ENCODE measurements at places on chromosomes 16 and 17.

DNA sequence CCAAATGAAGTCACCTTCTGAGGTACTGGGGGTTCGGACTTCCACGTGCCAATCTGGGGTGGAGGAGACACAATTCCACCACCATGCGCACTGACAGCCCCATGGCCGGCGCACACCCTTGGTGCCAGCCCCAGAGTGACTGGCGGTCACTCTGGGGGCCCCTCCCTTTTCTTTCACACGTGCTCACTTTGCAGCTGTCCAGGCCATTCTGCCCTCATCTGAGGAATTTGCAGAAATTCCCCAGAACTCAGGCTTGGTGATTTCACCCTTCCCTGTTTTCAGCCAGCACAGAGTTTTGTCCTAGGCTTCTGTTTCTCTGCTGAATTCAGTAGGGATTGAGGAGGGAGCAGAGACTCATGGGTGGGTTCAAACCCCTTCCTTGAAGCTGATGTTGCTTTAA lies 54.8 kb downstream of the CDRT4 start:
- no peak for DNase-seq

DNA sequence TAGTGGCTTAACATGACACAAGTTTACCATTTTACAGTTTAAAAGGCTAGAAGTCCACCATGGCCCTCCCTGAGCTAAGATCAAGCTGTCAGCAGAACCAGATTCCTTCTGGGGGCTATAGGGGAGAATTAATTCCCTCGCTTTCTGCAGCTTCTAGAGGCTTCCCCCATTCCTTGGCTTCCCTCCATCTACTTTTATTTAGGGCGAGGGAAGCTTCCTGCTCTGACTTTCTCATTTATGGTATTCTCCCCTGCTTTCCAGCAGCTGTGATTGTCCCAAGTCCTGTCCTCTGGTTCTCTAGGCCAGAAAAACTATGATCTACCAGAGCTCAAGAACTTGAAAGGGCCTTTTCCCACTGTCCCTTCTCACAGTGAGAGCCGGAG lies 4.3 kb downstream of the CETP start:
- DNase-seq: no peak

GRCh38 chr16:9199311-9199710 lies 107.9 kb downstream of the HAPSTR1 start:
- DNase-seq: no peak

GRCh38 chr16:14057878-14058382 lies 13.2 kb upstream of the MRTFB start:
- no peak for DNase-seq

DNA sequence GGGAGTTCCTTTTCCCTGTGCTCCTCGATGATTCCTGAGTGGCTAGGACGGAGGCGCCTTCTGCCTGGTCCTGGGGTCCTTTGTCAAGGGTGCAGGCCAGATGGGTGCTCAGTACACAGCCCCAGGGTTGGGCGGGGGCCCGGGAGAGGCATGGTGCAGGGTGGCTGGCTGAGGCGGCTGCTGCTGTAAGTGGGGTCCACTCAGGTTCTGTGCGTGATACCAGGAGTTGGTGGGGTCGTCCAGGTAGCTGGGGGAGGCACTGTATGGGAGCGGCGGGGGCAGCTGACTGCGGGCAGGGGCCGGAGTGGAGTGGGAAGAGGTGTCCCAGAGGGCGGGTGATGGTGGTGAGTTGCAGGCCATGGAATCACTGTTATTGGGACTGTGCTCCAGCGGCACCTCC lies 3.6 kb downstream of the DLX3 start:
- DNase-seq: no peak

- DNase-seq: no peak
Measured at GRCh38 chr16:51431517-51432241, 280.6 kb upstream of the SALL1 start.

GRCh38 chr16:27098366-27099049 lies 31.8 kb downstream of the C16orf82 start:
- no peak for DNase-seq

DNA sequence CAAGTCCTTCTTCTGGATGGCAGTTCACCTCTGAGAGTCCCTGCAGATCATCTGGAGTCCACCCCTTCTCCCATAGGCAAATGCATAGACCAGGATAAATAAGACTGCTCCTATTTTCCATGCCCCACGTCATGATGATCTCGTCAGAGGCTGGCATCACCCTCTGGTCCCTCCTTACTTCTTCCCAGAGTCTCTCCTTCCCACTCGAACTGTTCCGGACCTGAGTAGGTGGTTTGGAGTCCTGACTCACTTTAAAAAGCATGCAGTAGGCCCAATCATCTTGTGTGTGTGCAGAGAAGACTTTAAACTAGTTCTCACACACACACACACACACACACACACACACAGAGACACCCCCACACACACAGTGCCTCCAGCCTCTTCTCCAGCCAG lies 72.0 kb downstream of the SOX9 start:
- no peak for DNase-seq

GRCh38 chr17:39222151-39222550 lies 3.6 kb downstream of the STAC2 start:
- no peak for DNase-seq

GRCh38 chr17:41907633-41908539 lies 10.9 kb downstream of the ACLY start:
- no peak for DNase-seq

GRCh38 chr16:11066261-11066870 lies 122.0 kb downstream of the CLEC16A start:
- DNase-seq: no peak

DNA sequence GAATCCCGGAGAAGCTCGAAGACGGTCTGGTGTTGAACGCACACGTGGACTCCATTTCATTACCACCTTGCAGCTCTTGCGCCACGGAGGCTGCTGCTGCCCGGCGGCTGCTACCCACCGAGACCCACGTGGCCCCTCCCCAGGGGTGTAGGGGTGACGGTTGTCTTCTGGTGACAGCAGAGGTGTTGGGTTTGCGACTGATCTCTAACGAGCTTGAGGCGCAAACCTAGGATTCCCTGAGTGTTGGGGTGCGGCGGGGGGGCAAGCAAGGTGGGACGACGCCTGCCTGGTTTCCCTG lies 1.7 kb upstream of the CBX4 start:
- DNase-seq: no peak

DNA sequence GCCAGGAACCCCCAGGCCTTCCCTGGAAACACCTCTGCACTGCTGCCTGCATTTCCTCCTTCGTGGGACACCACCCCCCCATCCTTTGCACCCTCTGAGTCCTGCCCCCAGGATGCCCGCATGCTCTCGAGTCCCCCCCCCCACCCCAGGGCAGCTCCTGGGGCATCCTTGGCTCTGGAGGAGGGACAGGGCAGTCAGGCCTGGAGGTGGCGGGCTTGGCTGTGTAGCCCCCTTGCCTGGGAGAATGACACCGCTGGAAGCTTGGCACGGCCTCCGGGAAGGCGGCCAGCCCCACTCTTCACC lies 98.9 kb upstream of the GSE1 start:
- no peak for DNase-seq

DNA sequence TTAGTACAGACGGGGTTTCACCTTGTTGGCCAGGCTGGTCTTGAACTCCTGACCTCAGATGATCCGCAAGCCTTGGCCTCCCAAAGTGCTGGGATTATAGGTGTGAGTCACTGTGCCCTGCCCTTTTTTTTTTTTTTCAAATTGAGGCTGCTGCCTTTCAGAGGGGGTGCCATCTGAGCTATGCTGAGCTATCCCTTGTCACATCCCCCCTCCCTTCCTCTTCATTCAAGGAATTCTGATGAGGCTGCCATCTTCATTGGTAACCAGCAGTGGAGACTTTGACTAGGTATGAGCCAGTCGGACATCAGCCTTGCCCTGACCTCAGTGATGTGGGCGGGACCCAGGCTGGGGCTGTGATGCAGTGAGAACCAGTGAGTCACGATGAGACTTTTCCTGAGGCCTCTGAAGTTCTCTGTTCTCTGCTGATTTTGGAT lies 24.4 kb upstream of the GPT2 start:
- DNase-seq: no peak

DNA sequence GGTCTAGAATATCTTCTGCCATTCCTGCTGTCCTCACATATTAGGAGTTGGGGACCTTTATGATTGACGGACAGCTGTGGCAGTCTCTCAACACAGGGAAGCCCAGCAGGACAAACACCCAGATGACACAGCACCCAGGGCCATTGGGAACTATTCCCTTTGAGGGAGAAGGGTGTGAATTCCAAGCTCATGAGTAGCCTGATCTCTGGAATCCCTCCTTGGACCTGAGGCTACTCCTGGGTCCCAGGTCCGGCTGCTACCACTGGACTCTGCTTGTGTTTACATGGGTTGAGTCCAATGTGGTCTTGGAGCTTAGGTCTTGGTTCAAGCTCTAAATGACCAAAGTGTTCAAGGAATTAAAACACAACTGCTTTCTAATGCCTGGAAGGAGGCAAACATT lies 78.9 kb downstream of the SLC6A2 start:
- no peak for DNase-seq

DNA sequence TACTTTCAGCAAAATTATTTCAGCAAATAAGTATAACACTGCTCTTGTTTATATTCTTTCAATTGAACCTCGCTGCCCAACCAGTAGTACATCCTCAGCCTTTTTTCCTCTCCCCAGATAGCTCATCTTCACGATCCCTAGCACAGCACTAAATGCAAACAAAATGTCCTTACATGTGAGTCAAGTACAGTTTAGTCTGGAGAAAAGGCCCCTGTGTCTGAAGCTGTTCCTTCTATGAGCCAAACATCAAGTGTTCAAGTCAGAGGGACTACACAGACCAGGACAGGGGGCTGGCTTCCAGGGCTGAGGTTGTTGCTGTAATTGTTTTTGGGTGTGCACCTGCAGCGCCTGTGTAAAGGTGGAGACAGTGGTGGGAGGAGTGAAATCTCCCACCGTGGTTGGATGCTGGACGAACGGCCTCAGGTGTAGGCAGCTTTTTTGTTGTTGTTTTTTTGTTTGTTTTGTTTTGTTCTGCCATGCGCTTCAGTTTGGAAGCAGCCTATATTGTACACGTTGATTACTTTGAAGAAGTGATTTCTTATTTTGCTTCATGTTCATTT lies 147.1 kb downstream of the PRKCA start:
- DNase-seq: no peak

GRCh38 chr17:74298778-74299177 lies 24.7 kb downstream of the DNAI2 start:
- no peak for DNase-seq

- no peak for DNase-seq
Measured at GRCh38 chr17:47797797-47798196, 23.8 kb downstream of the OSBPL7 start.

DNA sequence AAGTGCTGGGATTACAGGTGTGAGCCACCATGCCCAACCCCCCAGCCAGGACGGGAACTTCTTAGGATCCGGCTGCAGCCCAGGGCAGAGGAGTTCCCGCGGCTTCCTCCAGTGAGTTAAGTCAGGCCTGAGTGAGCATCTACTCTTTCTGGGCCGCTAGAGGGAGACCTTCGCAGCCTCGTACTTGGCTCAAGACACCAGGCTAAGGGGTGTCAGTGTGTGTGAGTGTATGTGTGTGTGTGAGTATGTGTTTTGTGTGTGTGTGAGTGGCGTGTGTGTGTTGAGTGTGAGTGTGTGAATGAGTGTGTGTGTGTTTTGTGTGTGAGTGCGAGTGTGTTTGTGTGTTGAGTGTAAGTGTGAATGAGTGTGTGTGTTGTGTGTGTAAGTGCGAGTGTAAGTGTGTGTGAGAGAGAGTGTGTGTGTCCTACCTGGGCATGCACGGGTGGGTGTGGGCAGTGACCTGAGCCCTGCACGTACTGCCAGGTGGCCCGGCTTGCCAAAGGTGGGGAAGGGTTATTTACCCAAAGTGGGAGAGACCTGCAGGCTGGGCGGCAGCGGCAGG lies 58.5 kb downstream of the TMEM235 start:
- peak; percentile 70 for DNase-seq

DNA sequence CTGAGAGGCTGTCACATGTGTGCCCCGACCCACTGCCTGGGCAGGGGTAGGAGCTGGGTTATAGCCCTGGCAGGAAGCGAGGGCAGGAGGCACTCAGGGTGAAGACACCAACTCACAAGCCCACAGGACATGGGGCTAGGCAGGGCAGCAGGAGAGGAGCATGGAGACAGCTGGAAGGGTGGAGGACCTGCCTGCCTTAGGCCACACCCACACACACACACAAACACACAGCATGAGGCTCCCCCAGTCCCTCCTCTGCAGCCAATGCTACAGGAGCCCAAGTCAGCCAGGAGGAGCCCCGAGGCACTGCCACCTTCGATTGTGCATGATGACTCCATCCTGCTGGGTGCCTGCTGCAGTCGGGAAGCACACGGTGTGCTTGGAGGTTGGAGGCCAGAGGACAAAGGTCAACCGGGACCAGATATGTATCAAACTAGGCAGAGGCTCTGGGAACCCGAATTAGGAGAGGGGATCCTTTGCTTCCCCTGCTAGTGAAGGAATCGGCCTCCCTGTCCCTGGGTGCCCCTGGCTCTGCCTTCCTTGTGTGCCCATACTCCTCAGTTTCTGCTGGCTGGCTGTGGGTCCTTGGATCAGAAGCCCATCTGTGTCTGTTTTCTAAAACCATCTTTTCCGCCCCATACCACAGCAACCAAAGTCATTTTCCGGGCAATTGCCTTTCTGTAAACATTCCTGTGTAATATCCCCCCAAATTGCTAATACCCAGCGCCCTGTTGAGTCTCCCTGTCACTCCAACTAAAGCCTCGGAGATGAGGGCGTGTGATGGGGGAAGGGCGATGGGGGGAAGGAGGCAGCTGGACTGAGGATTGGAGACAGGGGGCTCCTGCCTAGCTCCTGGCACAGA lies 20.5 kb downstream of the SRCIN1 start:
- no peak for DNase-seq

GRCh38 chr16:87064731-87065445 lies 252.3 kb downstream of the C16orf95 start:
- DNase-seq: no peak

DNA sequence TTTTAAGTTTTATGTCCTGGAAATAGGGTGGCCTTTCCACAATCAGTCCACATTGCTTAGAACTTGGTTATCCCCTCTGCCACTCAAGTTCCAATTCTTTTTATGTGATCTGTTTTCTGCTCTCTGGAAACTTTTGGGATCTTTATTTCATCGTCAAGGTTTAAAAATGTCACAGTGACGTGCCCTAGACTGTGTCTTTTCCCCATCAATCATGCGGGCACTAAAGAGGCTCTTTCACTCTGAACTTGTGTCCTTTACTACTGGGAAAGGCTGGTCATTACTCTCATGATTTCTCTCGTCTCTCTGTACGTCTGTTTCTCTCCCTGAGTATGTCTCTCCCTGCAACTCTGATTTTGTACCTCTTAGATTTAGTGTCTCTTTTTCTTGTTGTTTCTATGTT lies 189.8 kb upstream of the AXIN2 start:
- no peak for DNase-seq

- no peak for DNase-seq
Measured at GRCh38 chr17:35795007-35795870, at the start of gene MMP28. TSS of gene MMP28 (minus strand) at chr17:35795641. CDS start at chr17:35795377, 264 bp downstream.

GRCh38 chr17:77858291-77859034 lies 100.0 kb upstream of the TNRC6C start:
- DNase-seq: no peak
